ENCODE measurements at places on chromosomes 12 and 14. TPM values are rescaled to one million over a fixed set of nuclear protein-coding genes. Genes with fewer than 3 reads are reported as not detected.

DNA sequence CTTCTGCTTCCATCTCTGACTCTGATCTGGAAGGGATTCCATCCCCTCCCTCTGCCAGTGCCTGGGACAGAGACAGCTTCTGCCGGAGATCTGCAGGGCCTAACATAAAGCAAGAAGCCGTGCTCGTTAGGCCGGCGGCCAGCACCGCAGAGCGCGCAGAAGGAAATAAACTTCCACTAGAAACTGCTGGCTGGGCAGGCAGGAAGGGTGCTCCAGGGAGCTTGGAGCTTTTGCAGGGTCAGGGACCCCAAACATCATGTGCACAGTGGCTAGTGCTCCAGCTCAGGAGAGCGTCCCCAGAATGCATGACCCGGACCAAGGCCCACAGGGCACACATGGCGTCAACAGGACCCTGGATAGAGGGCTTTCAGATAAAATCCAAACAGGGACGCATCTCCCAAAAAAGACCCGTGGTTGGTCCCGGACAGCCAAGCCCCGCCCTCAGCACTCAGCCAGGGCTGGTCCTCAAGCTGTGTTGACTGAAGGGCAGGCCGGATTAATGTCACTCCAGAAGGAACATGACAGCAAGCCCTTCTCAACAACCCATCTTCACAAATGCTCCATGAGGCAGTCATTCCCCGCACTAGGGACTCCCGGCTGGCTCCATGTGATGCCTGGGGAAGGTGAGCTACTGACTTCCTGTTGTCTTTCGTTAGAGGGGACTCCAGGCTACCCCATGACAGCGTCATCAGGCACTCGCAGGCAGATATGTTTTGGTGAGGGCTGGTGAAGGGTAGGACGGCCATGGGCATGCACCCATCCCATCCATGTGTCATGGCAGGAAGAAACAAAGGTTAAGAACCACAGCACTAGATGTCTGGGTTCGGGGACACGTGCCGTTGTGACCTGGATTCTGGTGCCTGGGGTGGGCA is 121.5 kb downstream of the CALM1 start:
- no peak for DNase-seq

The AMN gene
- total RNA-seq = 2.8 TPM

The TSHR gene
- total RNA-seq = not detected

DNA sequence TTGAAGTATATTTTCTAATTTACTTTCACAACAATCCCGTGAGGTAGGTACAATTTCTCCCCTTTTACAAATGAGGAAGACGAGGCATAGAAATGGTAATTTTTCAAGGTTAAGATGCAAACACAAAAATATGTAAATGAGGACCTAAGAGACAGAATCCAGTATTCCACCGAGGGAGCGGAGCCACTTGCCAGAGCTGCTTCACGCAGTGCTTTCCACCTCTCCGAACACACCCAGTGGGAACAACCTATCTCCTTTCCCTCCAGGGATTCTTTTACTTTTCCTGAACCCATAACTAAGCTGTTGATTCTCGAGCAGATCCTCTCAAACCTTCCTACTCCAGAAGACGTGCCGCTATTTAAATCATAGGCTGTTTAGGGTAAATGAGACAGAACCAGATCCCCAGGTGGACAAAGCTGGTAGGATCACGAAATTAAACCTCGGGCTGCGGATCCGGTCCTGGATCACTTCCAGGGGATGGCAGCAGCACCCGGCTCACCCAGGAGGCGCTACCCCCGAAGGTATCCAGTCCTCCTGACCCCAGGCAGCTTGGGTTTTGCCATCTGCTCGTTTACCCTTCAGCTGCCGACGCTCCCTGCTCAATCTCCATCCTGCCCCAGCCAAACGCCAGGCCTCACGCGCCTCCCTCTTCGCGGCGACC is 1.5 kb downstream of the DDHD1 start:
- DNase-seq = peak; percentile 70

DNA sequence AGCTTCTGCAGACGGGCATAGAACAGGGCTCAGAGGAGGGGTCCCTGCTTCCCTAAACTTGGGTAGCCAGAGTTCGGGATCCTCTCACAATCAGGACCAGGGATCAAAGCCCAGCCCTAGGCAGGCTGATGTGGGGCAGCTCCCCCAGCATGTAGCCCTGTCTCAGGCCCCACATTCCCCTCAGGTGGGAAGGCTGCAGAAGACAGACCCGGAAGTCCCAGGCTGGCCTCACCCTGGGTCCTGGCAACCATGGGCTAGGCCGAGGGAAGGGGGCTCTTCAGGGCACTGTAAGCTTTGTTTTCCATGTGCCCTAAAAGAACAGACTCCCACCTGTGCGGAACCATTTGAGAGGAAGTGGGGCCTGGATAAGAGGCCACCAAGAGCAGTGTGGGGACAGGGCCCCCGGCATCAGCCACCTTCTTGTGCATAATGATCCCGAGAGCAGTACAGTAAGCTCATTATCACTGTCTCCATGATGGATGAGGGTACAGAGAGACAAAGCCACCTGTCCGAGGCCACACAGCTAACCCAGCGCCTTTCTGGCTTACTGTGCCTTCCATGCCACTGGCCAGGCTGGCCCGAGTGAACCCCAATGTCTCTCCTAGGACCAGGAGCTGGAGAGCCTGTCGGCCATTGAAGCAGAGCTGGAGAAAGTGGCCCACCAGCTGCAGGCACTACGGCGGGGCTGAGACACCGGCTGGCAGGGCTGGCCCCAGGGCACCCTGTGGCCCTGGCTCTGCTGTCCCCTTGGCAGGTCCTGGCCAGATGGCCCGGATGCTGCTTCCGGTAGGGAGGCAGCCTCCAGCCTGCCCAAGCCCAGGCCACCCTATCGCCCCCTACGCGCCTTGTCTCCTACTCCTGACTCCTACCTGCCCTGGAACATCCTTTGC is 11.5 kb downstream of the CHGA start:
- no peak for DNase-seq

The GNB3 gene
- total RNA-seq = 0.85 TPM

The C14orf39 gene
- not detected for total RNA-seq

GRCh38 chr12:107134558-107134957 is 41.2 kb upstream of the CRY1 start:
- no peak for DNase-seq

- no peak for DNase-seq
Measured at GRCh38 chr12:75489613-75490210, 9.2 kb downstream of the GLIPR1 start.

DNA sequence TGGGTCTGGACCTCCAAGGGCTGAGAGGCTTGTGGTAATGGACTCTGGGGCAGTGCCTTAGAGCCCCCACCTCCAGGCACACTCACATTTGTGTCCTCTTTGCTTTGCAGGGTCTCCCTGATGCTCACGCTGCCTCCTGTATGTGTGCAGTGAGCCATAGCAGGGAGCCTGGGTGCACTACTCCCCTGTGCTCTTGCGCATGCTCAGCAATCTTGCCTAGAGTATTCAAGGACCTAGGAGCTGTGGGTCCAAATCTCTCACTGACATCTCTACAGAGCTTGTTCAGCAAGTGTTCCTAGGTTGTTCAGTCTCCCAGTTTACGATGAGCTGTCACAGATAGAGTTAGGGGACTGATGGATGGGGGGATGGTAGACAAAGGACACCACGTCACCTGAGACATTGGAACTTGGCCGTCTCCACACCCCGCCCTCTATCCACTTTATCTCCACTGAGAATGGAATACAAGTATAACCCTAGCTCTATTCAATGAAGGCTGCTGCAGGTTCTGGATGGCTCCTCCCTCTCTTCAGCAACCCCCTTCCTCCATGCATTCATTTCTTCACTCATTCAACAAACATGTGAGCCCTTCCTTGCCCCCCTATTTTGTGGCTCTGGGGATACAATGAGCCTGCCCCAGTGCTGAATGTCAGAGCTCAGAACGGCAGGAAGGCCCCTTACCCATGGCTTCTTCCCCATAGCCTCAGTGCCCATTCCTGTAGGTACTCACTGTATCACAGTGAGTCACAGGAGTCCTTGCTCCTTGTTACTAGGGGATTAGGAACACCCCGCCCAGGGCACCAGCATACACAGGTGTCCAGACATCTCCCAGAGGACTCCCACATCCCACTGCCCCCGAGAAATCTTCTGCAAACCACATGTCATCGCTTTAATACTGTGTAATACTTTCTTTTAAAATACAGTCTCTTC is 31.2 kb downstream of the FIGNL2 start:
- no peak for DNase-seq

GRCh38 chr14:26775765-26776563 is 178.1 kb upstream of the NOVA1 start:
- no peak for DNase-seq

DNA sequence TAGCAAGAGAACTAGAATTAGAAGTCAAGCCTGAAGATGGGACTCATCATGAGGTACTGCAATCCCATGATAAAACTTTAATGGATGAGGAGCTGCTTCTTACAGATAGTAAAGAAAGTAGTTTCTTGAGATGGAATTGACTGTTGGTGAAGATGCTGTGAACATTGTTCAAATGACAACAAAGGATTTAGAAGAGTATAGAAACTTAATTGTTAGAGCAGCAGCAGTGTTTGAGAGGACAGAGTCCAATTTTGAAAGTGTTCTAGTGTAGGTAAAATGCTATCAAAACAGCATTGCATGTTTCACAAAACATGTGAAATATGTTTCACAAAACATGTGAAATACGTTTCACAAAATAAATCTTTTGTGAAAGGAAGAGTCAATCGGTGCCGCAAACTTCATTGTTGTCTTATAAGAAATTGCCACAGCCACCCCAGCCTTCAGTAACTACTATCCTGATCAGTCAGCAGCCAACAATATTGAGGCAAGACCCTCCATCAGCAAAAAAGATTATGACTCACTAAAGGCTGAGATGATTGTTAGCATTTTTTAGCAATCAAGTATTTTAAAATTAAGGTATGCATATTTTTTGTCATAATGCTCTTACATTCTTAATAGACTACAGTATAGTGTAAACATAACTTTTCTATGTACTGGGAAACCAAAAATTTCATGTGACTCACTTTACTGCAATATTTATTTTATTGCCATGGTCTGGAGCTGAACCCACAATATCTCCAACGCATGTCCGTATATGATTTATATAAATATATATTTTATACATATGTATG is 173.4 kb upstream of the BMP4 start:
- DNase-seq = no peak

- no peak for DNase-seq
Measured at GRCh38 chr12:123399255-123399617, 15.3 kb downstream of the KMT5A start.

The POTEM gene
- total RNA-seq = not detected

The OR6C2 gene
- total RNA-seq = not detected

DNA sequence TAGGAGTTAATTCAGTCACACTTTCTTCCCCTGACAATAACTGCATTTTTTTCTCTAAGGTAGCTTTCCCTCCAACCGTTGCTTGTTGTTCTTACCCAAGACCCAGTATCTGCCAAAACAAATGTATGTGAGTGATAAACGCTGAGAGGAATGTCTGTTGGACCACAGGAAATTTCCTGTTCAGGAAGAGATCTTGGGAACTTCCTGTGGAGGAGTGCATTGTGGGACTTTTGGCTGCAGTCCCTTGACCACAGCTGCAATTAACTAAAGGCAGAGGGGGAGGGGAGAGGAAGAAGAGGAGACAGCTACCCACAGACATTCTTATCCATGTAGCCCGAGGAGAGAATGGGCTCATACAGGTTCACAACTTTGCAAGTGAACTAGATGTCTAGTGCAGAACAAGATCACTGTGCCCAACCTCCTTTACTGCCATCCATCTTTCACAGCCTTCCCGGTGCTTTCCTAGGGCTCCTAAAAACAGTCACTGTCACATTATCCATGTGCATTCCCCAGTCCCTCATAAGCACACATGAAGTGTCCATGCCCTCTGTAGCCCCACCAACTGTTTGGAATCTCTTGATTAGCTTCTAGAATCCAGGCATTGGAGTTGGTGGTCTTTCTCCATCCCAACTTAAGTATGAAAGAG is 149.5 kb downstream of the ETV6 start:
- DNase-seq = no peak

The PSMC1 gene
- 80.3 TPM for total RNA-seq

DNA sequence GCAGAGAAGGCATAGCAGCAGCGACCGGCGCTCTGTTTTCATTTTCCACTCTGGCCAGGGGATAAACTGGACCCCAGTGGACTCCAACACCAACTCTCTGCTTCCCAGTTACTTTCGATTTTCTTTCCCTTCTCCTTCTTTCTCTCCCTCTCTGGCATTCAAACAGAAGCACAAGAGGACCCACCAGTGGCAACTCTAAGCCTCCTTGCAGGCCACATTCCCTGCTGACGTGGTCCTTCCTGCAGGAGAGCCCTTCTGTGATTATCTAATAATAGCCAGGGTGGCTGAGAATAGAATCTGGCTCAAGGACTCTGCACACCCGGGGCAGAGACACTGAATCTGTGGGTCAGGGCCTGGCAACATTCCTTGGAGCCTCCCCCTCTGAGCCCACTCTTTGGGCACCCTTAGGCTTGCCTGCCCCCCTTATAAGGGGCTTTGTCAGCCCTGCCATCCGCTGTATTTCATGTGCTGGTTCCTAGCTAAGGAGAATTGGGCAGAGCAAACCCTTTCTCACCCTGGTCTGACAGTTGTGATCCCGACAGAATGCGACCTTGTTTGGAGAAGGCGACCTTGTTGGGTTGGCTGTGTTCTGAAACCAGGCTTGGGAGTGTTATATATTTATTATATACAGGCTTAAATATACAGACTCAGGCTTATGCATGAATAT is 8.2 kb upstream of the HOXC6 start:
- DNase-seq = no peak

GRCh38 chr14:22974530-22975313 is 7.6 kb downstream of the AJUBA start:
- DNase-seq = no peak

The FAM90A1 gene
- total RNA-seq = 0.47 TPM

GRCh38 chr12:64687816-64688215 is 71.4 kb downstream of the GNS start:
- no peak for DNase-seq

DNA sequence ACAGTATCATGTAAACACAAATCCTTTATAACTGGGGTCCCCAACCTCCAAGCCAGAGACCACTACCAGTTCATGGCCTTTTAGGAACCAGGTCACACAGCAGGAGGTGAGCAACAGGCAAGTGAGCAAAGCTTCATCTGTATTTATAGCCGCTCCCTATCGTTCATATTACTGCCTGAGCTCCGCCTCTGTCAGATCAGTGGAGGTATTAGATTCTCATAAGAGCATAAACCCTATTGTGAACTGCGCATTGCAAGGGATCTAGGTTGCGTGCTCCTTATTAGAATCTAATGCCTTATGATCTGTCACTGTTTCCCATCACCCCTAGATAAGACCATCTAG is 49.9 kb downstream of the LRP6 start:
- DNase-seq = no peak

The PARPBP gene
- 1.1 TPM for total RNA-seq

- no peak for DNase-seq
Measured at GRCh38 chr12:13208533-13209435, 12.3 kb downstream of the EMP1 start.

Measured in CD4-positive, alpha-beta T cell (primary cell).